ENCODE measurements at places on chromosomes 6 and 20.

GRCh38 chr6:166415306-166415705 is 32.6 kb upstream of the MPC1 start:
- no peak for DNase-seq

GRCh38 chr6:53251033-53251672 is 97.6 kb downstream of the ELOVL5 start:
- no peak for DNase-seq

DNA sequence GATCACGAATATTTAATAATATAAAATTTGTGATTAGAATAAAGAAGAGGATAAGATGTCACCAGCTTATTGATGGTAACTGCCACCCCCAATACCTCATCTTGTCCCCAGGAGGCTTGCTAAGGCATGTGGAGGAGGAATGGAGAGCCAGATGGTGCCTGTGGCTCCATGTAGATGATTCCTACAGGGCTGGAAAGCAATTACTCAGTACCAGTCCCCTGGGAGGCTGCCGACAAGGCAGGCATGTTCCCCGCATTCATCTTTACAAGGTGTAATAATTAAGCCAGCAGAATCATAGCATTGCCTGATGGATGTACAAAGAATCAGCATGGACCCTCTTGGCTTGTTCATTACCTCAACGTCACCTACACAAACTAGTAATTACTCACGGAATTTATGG is 155.3 kb downstream of the PLCB1 start:
- no peak for DNase-seq

DNA sequence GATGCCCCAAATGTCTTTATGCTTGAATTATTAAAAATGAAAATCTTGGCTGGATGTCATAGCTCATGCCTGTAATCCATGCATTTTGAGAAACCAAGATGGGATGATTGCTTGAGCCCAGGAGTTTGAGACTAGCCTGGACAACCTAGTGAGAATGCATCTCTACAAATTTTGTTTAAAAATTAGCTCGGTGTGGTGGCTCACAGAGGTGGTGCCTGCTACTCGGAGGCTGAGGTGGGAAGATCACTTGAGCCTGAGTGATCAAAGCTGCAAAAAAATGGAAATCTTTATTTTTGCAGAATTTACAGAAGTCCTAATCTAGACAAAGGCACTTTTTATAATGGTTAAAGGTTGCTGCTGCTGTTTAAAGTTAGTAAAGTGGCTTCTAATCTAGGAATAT is 20.0 kb upstream of the COL19A1 start:
- DNase-seq = no peak

GRCh38 chr20:61937963-61938838 is 127.5 kb downstream of the TAF4 start:
- no peak for DNase-seq
